ENCODE measurements at places on chromosomes 4 and X.
A peak's percentile ranks its signal among the peaks of the same experiment; 100 is the strongest.

DNA sequence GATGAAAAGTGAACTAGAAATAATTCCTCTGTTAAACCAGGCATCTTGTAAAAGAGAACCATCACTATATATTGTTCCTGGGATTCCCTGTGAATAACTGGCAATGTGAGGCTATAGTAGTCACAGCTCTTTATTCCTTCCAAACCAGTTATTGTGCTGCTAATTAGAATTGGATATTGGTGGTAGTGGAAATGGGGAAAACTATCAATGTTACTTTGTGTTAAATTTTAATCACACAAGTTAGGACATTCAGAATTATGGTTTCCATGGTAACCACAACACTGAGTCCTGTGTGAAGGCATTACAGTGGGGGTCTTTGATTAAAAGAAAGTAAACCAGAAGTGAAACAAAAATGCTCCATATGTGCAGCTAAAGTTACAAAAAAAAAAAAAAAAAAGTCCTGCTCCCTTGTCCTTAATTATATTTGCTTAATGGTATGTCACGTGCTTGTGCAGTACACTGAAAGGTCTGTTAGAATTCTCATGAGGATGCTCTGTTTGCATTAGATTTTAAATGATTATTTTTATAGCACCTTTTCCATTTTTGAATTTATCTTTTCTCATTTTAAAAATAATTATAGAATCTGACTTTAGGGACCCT, 200.4 kb downstream of the ADGRL3 start:
- no peak for DNase-seq

DNA sequence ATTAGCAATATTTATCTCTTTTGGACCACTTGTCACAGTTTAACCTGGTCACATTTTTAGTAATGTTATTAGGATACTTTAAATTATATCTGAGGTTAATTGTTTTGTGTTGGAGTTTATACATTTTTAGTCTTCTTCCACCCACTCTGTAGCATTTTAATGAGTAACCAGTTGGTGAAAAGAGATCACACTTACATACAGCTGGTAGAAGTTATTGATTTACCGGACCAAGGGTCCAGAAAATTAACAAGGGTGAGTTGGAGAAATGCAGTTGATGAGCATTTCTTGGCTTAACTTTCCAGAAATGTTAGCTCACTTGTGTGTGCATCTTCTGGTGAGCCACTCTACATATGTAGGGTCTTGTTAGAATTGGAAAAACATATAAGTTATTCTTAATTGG, 219.6 kb downstream of the GRXCR1 start:
- no peak for DNase-seq

DNA sequence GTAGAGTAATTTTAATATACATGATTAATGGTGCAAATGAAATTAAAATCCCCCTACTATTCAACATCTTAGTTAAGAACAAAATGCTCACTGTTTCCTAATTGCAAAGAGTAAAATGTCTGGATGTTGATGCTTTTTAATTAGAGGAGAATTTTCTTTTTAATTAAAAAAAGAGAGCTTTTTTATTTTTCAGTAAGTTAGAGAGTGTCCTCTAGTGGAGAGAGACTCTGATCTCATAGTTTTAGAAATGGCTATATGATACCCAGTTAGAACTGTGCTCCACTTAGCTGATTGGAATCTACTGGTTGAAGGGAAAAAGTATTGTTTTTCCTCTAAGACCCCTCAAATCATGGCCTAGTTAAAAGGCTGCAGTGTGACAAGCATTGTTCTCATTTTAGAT, 312.0 kb upstream of the MAGEB2 start:
- peak; percentile 6 for DNase-seq

DNA sequence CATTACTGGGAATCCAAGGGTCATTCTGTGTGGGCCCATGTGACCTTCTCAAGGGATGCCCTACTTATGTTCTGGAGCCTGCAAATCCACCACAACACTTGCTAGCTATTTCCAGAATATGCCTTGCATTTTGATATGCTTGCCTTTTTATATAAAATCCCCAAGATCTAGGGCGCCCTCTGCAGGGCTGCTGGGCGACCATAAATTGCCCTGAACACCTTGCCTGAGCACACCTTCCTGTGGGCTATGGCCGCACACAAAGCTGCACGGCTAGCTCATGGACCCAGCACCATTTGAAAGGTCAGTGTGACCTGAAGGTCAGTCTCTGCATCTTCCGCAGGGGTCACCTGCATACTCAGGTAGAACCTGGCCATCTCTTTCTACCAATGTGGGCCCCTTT, 311.7 kb downstream of the NLGN4X start:
- no peak for DNase-seq

- peak; percentile 64 for DNase-seq
These were observed 518 bp downstream of the ARMCX1 start for GRCh38 chrX:101550751-101551379.

All from AG08395 (cell line).